ENCODE measurements at places on chromosomes 4 and X.

- DNase-seq: no peak
Measured at GRCh38 chr4:90127706-90128345, 632 bp downstream of the CCSER1 start.

DNA sequence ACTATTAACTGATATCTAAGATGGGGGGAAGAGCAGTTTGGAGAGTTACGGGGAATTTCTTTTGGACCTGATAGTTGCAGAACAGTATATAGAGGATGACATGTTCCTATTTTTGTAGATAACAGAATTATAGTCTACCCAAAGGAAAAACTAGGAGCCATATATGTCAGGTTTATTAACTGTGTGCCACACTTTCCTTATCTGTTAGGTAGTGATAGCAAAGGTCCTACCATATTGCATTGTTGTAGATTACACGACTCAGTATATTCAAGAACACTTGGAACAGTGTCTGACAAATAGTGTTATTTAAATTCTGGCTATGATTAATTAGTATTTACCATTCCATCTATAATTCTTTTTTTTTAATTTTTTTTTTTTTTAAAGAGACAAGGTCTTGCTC lies 175.3 kb downstream of the NR3C2 start:
- no peak for DNase-seq

DNA sequence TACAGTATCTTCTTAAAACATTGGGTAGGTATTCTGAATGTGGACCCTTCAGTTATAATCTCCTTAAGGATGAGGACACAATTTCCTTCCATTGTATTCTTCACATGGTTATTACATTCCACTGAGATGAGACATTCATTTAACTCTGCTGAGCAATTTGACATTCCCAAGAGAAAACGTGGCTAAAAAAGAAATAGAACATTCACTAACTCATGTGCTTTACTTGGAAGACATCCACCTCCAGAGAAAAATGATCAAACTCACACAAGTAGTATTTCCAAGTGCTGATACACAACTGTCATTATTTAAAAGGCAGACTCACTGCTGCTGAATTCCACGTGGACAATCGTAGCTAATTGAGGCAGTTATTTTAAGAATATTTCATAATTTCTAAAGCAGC lies 227.9 kb upstream of the ANKRD50 start:
- DNase-seq: peak; percentile 88

DNA sequence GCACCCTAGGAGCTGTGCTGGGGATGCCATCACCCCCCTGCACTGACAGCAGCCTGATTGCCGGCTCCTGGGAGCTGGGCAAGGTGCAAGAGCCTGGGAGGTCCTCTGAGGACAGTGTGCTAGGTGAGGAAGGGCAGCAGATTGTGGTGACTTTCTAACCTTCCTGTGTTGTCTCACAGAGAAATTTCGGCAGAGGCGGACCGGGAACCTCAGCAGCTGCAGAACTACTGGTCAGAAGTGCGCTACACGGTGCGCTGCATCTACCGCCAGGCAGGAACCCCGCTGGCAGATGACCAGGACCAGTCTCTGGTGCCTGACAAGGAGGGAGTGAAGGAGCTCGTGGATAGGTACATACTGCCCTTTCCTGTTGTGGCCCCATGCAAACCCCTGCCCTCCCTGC lies 89.8 kb downstream of the FAM193A start:
- DNase-seq: no peak

GRCh38 chrX:116417214-116417613 lies 19.2 kb upstream of the SLC6A14 start:
- DNase-seq: no peak

- no peak for DNase-seq
Measured at GRCh38 chr4:156594624-156595023, 377.0 kb downstream of the PDGFC start.

DNA sequence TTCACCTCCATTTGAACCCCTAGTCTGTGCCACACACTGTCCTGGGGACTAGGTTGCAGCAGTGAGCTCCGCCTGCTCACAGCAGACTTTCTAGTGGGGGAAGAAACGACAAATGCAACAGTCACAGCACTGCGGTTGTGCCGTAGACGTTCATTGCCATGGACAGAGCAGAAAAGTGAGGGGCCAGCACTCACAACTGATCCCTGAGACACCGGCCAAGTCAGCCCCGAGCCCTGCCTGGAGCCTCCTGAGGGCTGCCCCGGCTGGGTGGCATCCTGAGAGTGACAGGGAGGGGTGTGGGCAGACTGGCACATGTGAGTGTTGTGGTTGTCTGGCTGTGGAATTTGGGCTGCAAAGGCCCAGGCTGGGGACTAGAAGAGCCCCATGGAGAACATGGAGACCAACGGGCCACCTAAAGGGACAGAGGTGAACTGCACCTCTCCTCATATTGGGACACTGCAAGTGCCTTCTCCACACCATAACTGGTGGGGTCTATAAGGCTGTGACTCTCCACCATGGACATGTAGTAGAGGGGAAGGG lies 4.6 kb downstream of the DUSP9 start:
- DNase-seq: no peak

- DNase-seq: no peak
Measured at GRCh38 chrX:40303256-40304077, 205.7 kb upstream of the BCOR start.

DNA sequence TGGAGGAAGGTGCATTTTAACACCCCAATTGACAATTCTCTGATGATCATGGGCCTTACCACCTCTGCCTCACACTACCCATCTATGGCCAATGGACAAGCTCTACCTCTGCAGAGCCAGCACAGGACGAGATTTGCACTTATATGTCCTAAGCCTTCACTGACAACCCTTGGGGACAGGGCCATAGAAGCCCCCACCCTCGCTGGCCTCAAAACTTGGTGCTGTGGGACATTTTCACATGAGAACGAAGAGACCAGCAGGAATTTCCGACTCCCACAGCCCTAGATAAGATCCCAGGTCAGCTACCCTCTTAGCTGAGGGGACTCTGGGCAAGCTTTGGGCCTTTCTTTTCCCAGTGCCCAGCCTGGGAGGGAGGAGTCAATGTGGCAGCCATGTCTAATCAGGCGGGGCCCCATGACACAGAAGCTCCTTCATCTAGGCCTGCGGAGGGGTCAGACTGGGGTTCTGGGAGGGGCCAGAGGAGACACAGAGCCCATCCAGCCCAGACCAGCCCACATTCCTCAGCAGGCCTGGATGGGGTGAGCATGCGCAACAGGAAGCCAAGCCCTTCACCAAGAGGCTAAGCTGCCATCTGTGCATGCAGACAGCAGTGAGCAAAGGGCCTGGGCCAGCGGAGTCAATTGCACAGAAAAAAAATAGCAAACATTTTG lies 12.1 kb downstream of the PJA1 start:
- DNase-seq: no peak

GRCh38 chr4:8153441-8153840 lies 5.2 kb downstream of the ABLIM2 start:
- no peak for DNase-seq

DNA sequence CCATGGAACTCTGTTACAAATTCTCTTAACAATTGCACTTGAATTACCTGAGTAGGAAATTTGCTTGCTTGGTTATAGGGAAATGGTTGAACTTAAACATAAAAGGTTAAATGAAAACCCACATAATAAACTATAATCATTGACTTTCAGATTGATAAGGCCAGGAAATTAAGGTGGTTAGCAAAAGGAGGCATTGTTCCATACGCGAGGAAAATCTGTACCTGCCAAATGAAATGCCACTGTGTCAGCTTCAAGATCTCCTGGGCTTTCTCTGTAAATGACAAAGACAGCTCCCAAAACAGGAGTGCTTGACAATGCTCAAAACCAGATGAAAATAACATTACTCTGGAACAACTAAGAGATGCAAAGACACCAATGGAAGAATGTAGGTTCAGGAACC lies 125.5 kb upstream of the KLF3 start:
- DNase-seq: no peak

- DNase-seq: no peak
Measured at GRCh38 chrX:21529771-21530170, 128.4 kb downstream of the KLHL34 start.

DNA sequence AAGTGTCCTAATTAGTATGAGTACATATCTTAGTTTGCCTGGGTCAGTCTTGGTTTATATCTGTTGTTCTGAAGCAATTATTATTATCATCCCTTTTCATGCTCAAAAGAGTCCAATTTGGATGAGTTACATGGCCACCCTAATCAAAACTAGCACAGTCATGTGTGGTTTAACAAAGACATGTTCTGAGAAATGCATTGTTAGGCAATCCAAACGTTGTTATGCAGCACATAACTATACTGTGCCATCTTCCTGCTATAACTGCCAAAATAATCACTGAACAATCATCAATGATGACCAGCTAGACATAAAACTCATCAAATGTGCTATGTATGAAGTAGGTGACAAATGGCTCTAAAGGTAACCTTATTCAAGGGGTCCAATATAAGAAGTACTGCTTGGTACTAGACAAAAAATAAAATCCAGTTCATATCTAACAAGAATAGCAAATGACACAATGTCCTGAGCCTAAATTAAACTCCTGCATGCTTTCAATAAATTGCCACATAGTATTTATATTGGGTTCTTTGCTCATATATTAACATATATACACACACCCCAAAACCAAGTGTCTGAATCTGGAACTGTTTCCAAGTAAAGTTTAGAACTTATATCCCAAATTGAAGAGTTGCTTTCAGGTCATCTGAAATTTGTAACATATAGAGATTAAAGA lies 41.9 kb downstream of the CNOT6L start:
- DNase-seq: no peak

GRCh38 chr4:38873290-38873944 lies 5.8 kb downstream of the FAM114A1 start:
- DNase-seq: no peak

DNA sequence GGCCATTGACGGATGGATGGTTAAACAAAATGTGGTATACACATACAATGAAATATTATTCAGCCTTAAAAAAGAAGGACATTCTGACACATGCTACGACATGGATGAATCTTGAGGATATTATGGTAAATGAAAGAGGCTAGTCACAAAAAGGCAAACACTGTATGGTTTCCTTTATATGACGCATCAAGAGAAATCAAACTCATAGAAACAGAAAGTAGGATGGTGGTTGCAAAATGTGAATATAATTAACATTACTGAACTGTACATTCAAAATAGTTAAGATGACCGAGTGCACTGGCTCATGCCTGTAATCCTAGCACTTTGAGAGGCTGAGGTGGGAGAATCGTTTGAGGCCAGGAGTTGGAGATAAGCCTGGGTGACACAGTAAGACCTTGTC lies 9.5 kb upstream of the CASK start:
- no peak for DNase-seq

DNA sequence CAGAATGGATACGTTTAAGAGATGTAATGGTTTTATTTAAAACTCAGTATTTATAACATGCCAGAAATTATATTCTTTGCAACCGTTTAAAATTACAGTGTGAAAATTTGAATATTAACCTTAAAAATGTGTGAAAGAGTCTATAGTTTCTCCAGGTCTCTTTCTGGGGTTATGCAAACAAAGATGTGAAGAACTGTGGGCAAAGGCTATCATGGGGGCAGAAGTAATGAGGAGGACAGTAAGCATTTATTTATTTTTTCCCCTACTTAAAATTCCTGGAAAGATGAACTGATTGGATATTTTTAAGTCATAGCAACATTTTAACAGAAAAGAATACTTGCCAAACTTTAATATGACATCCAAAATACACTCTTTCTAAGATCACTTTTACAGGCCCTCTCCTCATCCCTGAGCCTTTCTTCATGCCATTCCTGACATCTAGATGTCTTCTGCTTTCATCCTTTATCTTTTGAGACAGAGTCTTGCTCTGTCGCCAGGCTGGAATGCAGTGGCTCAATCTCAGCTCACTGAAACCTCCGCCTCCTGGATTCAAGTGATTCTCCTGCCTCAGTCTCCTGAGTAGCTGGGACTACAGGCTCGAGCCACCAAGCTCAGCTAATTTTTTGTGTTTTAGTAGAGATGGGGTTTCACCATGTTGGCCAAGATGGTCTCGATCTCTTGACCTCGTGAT lies 46.1 kb downstream of the TMEM131L start:
- DNase-seq: no peak

DNA sequence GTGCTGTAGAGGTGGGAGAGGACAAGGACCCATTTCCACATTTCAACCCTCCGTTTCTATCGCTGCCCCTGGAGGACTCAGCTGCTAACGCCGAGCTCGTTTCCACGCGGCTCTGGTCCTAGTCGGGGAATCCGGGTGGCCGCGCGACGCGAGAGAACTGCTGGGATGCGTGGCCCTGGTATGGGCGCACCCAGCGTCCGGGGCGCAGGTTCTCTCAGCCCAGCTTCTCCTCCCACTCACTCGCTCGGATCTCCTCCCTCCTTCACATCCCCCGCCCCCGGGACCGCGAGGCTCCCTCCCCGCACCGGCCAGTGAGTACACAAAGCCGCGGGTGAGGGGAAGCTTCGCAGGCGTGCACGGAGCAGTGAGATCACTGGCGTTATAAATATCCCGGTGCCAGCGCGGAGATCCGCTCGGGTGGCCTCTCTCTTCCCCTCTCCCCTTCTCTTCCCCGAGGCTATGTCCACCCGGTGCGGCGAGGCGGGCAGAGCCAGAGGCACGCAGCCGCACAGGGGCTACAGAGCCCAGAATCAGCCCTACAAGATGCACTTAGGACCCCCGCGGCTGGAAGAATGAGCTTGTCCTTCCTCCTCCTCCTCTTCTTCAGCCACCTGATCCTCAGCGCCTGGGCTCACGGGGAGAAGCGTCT lies at the start of gene FGF5:
Gene FGF5 (plus strand): TSS at position 412 of the 649 bp plus-strand sequence. CDS start 161 bp downstream, at position 573.
- DNase-seq: peak; percentile 92

- no peak for DNase-seq
Measured at GRCh38 chr4:176290520-176290919, 21.5 kb upstream of the ASB5 start.

GRCh38 chr4:35325908-35326453 lies 918.3 kb downstream of the ARAP2 start:
- no peak for DNase-seq

- DNase-seq: no peak
Measured at GRCh38 chr4:69147334-69147733, 51.1 kb downstream of the UGT2B7 start.

DNA sequence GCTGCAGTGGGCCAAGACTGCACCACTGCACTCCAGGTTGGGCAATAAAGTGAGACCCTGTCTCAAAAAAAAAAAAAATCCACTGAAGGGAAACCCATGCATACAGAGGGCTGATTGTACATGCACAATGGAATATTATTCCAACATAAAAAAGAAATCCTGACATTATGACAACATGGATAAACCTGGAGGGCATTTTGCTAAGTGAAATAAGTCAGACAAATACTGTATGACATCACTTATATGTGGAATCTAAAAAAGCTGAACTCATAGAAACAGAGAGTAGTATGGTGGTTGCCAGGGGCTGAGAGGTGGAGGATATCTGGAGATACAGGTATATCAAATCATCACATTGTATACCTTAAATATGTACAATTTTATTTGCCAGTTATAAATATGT lies 102.2 kb downstream of the PPEF1 start:
- DNase-seq: no peak

- DNase-seq: peak; percentile 9
Measured at GRCh38 chrX:15946783-15947580, 92.4 kb upstream of the AP1S2 start.

- DNase-seq: no peak
Measured at GRCh38 chrX:15808254-15808653, 18.0 kb downstream of the ZRSR2 start.

DNA sequence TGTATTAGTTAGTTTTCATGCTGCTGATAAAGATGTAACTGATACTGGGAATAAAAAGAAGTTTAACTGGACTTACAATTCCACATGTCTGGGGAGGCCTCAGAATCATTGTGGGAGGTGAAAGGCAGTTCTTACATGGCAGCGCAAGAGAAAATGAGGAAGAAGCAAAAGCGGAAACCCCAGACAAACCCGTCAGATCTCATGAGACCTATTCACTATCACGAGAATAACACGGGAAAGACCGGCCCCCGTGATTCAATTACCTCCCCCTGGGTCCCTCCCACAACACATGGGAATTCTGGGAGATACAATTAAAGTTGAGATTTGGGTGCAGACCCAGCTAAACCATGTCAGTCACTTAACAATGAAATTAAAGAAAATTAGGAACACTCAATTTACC lies 499.1 kb downstream of the FSTL5 start:
- no peak for DNase-seq
